Hindlimb muscle (tissue), 1 donor: ENCODE measurements at places on chromosomes 1 and 21. TPM values are rescaled to one million over a fixed set of nuclear protein-coding genes. Genes with fewer than 3 reads are reported as not detected.

SNRPE gene
- polyA plus RNA-seq, result 118 TPM

DNA sequence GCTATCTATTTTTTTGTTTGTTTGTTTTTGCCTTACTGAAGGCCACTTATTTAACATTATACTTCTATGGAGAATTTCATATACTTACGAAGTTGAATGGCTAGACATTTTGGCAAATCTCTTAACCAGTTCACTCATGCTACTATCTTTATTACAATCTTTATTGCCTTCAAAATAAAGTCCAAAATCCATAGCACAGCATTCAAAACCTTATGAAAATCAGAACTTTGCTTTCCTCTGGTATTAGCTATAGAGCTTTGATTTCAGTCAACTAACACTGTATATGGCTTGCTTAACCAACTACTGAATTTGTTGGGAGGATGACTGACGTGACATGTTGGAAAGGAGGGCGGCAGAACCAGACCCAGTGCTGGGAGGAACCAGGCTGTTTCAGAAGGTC lies 571.1 kb downstream of the LMO4 start:
- no peak for DNase-seq

GLIS1 gene
- not detected for polyA plus RNA-seq

- DNase-seq, result no peak
These were observed 12.5 kb downstream of the CHD5 start for GRCh38 chr1:6167391-6168303.

OPTC gene
- not detected for polyA plus RNA-seq

GPR161 gene
- 12.5 TPM for polyA plus RNA-seq

DNA sequence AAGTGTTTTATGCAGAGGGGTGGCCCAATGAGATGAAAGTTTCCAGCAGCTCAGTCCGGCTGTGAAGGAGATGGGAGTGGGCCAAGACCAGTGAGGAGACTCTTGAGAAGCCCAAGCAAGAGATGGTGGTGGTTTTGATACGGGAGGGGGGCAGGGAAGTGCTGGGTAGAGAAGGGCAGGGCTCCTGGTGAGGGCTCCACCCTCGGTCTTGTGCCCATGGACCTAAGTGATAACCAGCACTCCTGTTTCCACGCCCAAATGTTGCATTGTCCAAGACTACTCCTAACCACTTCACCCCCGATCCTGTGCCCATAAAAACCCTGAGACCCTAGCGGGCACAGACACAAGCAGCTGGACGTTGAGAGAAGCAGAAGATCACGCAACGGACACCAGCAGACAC lies 140.9 kb downstream of the MIS18A start:
- DNase-seq, result no peak

NUCKS1 gene
- polyA plus RNA-seq, result 219 TPM

GRCh38 chr1:7681401-7681800 lies 89.7 kb upstream of the VAMP3 start:
- DNase-seq, result no peak

OR2L13 gene
- not detected for polyA plus RNA-seq

DNA sequence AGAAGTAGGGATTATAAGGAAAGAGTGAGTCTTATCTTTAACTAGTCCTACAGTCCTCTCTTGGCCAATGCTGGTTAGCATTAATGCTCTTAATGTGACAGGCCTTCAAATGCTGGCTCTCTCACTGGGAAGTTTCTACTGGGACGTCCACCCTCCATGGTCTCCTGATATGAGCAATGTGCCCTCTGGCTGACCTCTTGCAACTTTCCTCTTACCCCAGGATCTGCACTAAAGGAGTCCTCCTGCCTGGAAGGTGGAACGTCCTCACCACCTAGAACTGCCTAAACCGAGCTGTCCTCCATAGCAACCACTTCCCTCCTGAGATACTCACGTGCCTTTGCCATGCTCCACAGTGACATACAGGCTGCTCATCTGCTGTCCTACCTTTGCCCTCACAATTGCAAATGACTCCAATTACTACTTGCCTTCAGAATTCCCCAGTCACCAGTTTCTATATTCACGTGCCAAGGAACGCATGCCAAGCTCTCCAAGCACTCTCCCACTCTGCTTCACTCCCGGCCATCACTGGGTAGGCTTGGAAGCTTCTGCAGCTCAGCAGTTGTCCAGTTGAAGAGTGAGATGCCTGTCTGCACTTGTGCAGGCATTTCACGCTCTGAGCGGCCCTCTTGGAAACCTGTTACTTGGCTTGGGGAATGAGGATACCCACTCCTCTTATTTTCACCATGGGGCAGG lies 404.7 kb downstream of the RRAGC start:
- DNase-seq, result no peak

- no peak for DNase-seq
These were observed 571 bp downstream of the MARCKSL1 start for GRCh38 chr1:32335535-32335789.

DNA sequence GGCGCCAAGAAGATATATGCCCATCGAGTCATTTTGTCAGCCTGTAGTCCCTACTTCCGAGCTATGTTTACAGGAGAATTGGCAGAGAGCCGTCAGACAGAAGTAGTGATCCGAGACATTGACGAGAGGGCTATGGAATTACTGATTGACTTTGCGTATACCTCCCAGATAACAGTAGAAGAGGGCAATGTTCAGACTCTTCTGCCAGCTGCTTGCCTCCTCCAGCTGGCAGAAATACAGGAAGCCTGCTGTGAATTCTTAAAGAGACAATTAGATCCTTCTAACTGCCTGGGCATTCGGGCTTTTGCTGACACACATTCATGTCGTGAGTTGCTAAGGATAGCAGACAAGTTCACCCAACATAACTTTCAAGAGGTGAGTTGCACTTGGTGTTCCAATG lies 19.1 kb downstream of the KLHL20 start:
- no peak for DNase-seq

DNA sequence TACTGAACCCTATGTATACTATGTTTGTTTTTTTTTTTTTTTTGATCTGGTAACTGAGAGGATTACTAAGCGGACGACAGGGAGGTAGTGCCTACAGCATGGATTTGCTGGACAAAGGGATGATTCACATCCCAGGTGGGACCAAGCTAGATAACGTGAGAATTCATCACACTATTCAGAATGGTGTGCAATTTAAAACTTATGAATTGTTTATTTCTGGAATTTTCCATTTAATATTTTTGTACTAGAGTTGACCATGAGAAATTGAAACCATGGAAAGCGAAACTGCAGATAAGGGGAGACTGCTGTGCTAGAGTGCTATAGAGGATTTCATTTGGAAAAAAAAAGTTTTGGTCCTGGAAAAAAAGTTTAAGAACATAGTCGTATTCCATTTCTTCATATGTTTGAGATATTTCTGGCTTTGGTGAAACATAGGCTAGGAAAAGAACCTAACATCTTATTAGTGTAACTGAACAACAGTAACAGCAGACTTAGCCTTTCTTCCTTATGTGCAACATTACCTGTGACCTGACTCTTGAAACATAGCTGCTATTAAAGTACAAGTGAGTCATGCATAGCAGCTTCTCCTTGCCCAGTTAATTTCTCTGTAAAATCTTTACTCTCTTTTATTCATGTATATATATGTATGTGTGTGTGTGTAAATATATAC lies 202.5 kb downstream of the FGGY start:
- no peak for DNase-seq

C4BPB gene
- polyA plus RNA-seq, result 0.10 TPM

SPRR5 gene
- not detected for polyA plus RNA-seq

DNA sequence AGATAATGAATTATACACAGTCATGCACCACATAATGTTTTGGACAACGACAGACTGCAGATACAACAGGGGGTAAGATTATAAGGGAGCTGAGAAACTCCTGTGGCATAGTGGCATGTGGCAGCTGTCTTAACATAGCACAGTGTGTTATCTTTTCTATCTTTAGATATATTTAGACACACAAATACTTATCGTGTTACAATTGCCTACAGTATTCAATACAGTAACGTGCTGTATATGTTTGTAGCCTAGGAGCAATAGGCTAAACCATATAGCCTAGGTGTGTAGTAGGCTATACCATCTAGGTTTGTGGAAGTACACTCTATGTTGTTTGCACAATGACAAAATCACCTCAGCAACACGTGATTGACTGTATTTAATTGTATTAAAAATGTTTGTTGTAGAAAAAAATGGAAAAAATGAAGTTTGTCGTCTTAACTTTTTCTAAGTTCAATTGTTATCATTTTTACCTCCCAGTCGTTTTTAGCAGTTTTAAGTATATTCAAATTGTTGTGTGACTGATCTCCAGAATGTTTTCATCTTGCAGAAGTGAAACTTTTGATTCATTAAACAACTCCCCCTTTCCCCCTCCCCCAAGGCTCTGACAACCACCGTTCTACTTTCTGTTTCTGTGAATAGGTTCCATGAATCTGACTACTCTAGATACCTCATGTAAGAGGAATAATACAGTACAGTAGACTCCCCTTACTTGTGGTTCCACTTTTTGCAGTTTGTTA lies 351.0 kb upstream of the B3GALT2 start:
- DNase-seq, result no peak

- no peak for DNase-seq
These were observed 173.5 kb upstream of the LMO4 start for GRCh38 chr1:87155170-87155569.

KPRP gene
- not detected for polyA plus RNA-seq

DNA sequence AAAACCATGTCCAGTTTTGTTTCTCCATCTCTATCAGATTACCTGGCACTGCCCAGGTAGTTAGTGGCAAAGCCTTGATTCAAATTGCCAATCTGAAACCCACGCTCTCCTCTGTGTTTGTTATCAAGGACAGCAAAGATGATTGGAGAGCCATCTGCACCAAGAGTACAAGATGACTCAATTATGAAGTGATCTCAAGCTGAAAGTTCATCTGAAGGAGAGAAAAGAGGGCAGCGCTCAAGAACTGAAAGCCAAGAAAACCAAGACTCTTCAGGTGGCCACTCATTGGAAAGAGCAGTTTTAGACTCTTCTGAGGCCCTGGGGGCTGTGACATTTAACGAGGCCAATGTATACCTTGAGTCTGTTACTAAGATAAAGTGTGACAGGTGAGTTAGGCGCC lies 13.8 kb downstream of the RXRG start:
- DNase-seq, result no peak

DNA sequence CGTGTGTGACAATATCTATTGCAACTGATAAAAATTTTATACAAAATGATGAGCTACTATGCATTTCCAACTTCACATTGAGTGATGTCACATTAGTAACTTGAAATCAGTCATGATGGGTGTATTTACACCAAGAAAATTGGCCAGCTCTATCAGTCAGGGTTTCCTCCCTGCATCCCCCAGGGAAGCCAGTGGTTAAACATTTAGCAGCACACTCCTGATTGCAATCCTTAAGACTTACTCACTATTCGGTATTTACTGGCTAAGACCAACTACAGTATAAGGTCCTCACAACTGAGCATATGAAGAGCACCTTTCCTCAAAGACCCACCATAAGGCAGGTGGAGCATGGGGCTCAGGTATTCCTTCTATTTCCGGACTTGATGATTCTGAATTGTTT lies 41.3 kb upstream of the PTGFRN start:
- DNase-seq, result no peak

GRCh38 chr21:32484706-32485380 lies 72.3 kb downstream of the EVA1C start:
- no peak for DNase-seq

DNA sequence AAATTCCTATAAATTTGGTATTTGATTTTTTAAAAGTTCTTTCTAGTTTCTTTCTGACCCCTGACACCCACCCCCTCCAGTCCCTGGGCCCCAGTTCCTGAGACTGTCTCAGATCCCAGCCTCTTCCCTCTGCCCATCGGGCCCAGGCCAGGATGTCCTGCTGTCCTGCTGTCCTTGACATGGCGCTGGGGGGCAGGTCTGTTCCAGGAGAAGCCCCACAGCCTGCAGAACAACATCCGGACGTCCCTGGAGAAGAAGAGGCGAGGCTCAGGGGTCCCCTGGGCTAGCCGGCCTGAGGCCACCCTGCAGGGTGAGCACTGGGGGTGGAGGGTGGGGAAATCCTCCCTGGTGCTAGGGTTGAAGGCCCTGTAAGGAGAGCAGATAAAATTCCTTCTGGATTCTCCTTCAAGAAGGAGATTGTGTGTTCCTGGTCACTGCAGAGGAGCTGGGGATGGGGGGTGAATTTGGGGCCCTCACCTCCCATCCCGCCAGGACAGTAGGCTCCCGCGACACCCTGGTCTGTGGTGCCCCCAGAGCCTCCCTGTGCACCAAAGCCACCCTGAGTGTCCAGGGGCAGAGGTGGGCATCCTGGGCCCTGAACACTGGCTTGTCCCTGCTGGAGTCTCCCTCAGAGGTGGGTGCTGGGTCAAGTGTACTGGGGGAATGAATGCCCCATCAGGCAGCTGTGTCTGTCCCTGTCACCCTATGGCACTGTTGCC lies 45.0 kb downstream of the DISP3 start:
- no peak for DNase-seq

- no peak for DNase-seq
These were observed 1.4 kb downstream of the TIPRL start for GRCh38 chr1:168180148-168180524.

OR2M3 gene
- polyA plus RNA-seq, result 0.03 TPM

AIRE gene
- polyA plus RNA-seq, result 0.15 TPM

DNA sequence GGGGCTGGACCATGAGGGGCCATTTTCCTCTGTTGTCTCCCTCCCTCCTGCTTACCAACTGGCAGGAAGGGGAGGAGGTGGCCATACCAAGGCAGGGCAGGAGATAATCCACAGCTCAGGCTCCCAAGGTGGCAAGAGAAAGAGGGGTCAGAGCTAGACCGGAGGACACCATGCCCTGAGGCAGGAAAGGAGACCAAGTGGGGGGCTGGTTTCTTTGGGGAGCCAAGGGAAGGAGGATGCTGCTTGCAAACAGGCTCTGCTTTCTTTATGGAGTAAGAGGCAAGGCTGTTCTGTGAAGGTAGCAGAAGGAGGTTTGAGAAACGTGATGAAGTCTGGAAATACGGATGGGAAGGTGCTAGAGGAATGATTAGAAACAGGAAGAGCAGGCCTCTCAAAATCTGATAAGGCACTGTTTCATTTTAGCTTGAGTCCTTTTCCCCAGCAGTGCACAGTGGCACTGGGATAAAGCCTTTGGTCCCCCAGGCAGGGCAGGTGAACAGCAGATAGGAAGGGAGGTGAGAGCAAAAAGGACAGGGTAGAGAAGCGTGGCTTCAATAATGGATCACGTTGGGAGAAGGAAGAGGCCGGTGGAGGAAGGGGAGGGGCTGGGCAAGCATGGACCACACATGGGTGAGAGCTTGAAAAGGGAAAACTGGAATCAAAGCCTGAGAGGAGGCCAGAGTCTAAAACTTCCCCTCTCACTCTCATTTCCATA lies 44.2 kb upstream of the GALNT2 start:
- DNase-seq, result no peak

DNA sequence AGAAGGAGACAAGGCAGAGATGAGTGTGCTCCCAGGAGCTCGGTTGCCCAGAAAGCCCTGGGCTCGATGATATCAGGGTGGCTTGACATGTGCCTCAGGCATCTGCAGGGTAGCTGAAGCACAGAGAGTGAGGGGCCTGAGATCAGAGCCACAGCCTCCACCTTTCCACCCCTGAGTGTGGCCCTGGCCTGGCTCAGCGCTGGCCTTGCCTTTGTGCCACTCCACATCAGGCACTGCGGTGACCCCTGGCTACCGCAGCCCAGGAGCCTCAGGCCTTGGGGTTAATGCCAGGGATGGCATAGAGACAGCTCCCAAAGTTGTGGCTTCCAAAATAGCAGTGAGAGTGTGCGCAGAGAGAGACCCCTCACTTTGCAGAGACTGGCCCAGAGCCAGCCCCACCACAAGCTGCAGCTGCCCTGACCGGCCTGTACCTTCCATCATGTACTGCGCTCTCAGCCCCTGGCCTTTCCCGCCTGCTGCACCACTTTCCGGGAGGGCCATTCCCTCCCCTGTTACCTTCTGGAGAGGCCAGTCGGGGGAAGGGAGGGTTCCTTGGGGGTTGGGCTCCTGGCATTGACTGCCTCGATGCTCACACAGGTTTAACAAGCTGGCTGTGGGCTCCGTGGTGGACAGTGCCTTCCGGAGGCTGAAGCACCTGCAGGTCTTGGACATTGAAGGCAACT lies 19.5 kb downstream of the PODN start:
- DNase-seq, result no peak

NFIA gene
- polyA plus RNA-seq, result 32.9 TPM
